ENCODE measurements at places on chromosomes 5 and 9.

- no peak for DNase-seq
These were observed 8.1 kb upstream of the DAB2 start for GRCh38 chr5:39432696-39433530.

- no peak for DNase-seq
These were observed 106.5 kb downstream of the NFIB start for GRCh38 chr9:14207352-14207995.

- DNase-seq = no peak
These were observed 226.5 kb downstream of the GABBR2 start for GRCh38 chr9:98482226-98482625.

DNA sequence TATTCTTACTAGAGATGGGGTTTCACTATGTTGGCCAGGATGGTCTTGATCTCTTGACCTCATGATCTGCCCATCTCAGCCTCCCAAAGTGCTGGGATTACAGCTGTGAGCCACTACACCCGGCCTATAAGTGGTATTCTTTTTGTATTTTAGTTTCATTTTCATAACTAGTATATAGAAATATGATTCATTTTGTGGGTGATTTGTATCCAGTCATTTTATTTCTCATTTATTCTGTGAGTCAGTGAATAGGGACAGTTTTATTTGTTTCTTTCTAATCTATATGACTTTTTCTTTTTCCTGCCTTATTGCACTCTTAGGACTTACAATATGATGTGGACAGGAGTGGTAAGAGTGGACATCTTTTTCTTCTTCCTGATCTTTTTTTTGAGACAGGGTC is 112.9 kb downstream of the AOPEP start:
- DNase-seq = no peak

GRCh38 chr5:8585230-8586018 is 716.5 kb downstream of the MTRR start:
- no peak for DNase-seq

- DNase-seq = no peak
These were observed 32.7 kb downstream of the KCNIP1 start for GRCh38 chr5:170536525-170536924.

DNA sequence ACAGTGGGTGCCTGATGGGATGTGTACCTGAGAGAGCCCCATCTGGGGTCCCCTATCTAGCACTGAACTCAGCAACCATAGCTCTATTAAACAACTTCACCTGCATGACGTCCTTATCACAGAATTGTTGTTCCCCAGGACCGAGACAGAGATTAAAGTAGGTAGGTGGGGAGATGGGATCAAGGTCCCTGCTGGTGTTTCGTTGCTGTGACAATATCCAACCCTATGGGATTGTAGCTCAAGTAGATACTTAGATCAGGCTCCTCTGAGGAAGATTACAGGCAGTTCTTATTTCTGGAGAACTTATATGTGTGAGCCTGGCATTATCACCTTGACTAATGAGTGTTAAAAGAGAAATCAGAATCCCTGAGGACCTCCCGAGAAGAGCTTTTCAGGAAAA is 84.9 kb downstream of the SLC28A3 start:
- no peak for DNase-seq

- DNase-seq = no peak
These were observed 814 bp downstream of the KIF12 start for GRCh38 chr9:114098021-114098935.
